Stimulated activated CD8-positive, alpha-beta memory T cell treated with anti-CD3 and anti-CD28 coated beads, Interleukin-4, amount 100 ng/mL, for 1 hour (primary cell): ENCODE measurements at places on chromosomes 4 and X.

DNA sequence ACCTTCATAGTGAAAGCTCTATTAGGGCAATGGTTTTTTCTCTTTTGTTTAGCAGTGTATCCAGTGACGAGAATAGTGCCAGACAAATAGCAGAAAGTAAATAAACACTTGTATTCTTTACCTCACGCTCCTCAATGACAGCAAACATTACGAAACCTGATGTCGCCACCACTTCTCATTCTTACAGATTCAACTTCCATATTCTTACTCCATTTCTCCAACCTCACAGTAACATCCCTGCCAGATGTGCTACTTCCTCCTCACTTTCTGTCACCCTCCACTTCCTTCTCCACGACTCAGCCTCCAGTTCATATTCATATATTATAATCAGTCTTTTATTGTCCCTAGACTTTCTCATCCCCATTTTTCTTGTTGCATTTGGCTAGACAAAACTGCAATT lies 1956.2 kb upstream of the AGA start:
- no peak for DNase-seq

- DNase-seq: peak; percentile 10
Observed at GRCh38 chr4:37890801-37891259, at the start of gene TBC1D1. TBC1D1 (plus strand) TSS chr4:37891084; CDS start chr4:37902096, 11,012 bp downstream.

DNA sequence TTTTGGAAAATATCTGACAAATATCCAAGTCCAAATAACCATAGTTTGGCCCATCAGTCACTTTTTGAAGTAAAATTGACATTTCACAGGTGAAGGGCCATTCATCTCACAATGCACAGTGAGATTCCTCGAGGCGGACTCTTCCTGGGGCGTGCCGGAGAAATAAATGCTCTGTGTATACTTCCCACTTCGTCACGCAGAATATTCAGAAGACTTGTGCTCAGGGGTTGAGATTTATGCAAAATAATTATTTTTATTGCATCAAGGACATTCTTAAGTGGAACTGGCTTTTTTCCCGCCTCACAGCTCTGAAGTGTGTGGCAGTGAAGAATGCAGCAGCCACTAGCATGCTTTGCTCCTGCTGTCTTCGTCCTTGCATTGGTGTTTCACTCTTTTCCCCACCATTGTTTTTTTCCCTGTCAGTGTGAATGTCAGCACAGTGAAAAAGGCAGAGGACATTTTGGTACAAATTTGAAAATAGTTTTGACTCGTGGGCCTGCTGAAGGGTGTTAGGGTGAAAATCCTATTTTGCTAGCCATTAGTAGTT lies 70.6 kb downstream of the FAM193A start:
- DNase-seq: no peak

DNA sequence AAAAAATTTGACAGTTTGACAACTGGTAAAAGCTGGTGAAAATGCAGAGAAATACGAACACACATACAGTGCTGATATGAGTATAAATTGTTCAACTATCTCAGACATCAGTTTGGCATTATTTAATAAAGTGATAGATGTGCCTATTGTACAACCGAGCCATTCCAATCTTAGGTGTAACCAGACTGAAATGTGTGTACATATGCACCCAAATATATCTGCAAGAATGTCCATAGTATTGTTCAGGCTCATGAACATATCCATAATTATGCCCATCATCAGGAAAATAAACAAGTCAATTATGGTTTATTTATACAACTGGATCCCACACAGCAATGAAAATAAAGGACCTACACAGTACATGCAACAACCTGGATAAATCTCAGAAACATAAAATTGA lies 188.9 kb upstream of the DDX53 start:
- DNase-seq: no peak

DNA sequence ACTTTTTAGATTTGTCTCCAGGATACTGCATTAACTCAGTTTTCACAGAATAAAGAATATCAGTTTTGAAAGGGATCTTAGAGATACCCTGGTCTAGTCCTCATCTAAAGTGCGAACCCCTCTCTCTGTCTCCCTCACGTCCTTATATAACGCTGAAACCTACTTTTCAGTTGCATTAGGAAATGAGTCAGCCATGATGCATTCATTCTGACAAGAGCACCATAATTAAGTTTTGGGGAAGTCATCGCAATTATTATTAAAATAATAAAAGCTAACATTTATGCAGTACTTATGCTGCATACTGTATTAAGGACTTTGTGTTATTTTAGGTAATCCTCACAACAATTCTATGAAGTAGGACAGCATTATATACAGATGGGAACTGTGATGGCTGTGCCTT lies 116.1 kb downstream of the REELD1 start:
- no peak for DNase-seq

- no peak for DNase-seq
Observed at GRCh38 chrX:136639506-136640176, 8.3 kb upstream of the CD40LG start.

GRCh38 chr4:111696505-111696904 lies 448.7 kb upstream of the FAM241A start:
- no peak for DNase-seq

- no peak for DNase-seq
Observed at GRCh38 chr4:82811838-82812341, 13.3 kb upstream of the SCD5 start.

DNA sequence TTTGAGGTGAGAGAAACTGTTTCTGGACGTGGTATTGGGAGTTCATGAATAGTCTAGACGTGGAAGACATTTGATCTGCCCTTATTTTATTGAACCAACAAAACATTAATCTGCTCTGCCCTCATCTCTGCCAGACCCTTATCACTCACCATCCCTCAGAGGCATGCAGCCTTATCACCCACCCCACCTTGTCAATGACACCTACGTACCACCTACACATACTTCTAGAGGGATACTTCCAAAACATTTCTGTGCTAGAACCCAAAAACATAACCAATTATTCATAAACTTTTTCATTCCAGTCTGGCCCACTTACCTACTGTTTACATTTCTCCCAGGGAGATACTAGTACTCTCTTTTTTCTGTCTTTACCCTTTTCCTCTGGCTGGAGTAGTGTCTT lies 105.2 kb downstream of the RS1 start:
- no peak for DNase-seq

DNA sequence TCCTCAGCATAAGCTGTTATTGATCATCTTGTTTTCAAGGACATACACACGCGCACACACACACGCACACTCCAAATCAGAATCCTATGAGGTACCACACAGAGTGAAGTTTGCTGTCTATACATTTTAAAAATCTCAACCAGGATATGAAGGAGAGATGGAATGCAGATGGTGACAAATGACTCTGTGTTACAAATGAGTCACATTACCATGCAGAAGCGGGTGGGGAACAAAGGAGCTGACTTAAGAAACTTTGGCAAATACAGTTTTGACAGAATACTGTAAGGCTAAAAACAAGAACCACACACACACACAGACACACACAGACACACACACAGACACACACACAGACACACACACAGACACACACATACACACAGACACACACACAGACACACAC lies 81.7 kb downstream of the RELL1 start:
- DNase-seq: no peak

GRCh38 chrX:23726191-23726590 lies 16.9 kb downstream of the ACOT9 start:
- DNase-seq: no peak

DNA sequence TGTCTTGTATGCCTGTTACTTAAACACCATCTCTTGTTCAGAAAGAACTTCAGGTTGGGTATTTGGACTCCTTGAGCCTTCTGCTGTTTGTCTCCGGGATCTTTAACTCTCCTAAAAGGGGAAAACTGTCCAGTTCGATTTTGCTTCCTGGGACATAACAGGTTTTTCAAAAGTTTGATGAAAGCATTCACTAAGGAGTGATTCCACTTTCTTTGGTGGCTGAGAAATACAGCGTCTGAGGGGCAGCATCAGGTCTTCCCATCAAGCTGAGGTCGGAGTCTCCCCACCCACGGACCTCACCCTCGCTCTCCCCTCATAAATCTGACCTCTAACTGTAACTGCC lies 1.4 kb downstream of the AFAP1 start:
- no peak for DNase-seq

GRCh38 chrX:44332437-44332836 lies 11.0 kb downstream of the EFHC2 start:
- no peak for DNase-seq

DNA sequence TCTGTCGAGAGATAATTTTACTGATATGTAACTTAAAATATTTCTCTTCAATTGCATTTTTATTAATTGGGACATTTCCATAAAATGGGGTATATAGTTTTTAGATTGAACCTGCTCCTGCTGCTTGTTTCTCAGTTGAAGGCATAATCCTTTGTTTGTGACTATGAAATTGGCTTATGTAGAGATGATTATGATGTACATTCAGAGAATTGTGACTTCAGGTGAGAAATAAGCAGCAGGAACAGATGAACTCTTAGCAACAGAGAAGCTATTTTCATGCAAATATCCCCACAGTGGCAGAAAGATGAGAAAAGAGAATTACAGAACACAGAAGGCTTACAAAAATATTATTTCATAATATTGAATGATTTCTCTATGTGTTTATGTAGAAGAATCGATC lies 1499.5 kb upstream of the ADGRL3 start:
- DNase-seq: no peak

GRCh38 chr4:53507058-53507457 lies 84.2 kb downstream of the LNX1 start:
- DNase-seq: no peak

GRCh38 chrX:20952180-20952579 lies 422.0 kb upstream of the CNKSR2 start:
- no peak for DNase-seq

DNA sequence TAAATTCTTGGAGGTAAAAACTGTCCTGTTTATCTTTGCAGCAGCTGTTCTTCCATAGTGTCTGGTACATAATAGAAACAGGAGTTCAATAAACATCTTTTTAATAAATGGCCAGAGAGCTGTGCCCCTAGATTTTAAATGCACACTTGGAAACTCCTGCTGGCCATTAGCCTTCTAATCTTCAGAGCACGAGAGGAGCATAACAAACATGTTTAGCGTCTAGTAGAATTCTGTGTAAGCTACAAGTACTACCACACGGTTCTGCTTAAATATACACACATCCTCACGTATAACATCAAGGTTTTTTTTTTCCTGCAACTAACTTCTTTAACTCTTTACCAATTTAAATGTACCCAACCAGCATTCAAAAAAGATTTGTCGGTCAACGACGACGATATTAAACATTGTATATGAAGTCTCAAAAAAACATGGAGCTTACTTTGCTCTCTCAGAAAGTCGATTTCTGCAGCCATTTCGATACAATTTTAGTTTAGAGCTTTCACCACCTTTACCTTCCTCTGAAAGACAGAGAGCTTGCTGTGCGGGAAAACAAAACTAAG lies 628 bp downstream of the SCLT1 start:
- no peak for DNase-seq

DNA sequence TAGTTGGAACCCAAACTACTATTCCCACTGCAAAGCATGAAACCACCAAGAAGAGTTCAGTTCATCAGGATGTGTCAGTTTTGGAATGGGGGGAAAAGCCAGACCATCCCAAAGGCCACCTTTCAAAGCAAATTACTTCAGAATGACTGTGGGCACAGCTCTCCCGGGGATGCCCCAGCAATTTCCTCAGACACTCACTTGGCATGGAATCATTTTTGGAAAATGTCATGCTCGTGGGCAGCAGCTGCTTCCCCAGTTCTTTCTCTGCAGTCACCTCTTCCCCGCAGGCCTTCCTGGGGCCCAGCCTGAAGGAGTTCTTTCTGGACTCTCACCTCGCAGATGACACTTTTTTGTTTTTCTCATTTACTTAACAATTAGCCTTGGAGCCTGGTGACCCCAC lies 350.3 kb downstream of the NR3C2 start:
- no peak for DNase-seq

DNA sequence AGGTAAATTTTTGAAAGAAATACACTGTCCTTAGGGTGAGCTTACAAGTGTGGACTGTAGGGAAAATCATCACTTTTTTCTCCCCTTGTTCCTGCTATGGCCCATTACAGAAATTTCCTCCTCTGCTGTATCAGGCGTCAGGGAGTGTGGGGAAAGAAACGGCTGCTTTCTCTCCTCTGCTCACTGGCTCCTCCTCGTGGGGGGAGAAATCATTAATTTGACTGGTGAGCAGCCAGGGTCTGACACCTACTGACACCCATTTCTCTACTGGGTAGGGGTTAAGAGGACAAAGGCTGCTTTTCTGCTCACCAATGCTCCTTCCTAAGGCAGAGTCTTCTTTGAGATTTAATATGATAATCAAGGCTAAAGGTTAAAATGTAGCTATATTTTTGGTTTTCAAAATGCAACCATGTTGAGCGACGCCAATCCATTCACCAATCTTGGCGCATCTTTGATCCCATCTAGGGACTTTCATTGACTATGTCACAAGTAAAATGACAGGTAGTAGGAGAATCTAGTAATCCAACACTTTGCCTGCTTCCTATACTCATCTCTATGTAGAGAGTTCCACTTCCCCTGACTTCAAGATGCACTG lies 25.1 kb downstream of the SETD7 start:
- DNase-seq: peak; percentile 33

DNA sequence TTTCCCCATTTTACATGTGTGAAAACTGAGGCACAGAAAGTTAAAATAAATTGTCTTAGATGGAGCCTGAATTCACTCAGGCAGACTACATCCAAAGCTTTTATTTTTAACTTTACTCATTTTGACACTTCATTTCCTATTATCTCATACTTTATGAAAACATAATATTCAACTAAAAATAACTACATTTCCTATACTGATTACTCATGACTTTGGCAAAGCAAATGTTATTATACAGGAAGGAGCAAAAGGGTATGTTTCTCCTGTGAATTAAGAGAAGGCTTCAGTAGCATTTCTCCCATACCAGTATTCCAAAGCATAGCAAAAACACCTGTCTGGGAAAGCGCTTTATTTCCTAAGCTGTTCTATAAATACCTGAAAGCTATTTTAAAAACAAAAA lies 178.6 kb downstream of the ADAMTS3 start:
- DNase-seq: no peak

GRCh38 chrX:22396408-22396807 lies 123.7 kb downstream of the CBLL2 start:
- no peak for DNase-seq

- no peak for DNase-seq
Observed at GRCh38 chrX:143500751-143501150, 16.5 kb downstream of the SPANXN3 start.

DNA sequence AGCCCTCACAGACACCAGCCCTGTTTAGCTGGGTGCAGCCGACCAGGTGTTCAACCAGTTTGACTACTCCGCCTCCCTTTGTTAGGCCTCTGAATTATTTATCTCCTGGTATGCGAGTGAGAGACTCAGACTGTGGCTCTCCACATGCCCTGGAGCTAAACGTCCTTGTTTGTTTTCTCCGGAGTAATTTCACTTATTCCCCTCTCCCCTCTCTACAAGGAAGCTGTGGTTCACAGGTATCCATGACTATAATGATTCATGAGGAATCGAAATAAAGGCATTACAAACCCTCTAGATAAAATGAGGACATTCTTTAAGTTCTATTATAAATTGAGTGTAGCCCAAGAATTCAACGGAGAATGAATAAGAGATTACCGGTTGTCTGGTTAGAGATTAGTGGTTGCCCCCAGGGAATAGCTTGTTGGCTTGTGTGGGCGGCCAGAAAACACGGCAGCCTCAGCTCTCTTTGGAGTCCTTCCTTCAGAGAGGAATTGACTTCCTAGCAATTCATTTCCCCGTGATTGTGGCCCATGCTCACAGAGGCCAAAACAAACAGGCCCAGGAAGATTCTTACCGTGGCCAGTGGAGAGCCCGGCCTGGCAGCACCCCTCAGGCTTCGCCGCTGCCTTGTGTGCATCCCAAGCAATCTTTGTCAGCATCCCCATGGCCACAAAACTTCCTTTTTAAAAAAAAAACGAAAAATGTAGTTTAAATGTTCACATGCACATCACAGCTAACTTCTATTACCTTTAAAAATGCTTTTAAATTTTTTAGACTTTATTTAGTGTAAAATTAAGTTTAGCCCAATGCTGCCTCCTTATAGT lies 60.2 kb upstream of the CBR4 start:
- no peak for DNase-seq
